ENCODE measurements at places on chromosomes 11 and 22.

DNA sequence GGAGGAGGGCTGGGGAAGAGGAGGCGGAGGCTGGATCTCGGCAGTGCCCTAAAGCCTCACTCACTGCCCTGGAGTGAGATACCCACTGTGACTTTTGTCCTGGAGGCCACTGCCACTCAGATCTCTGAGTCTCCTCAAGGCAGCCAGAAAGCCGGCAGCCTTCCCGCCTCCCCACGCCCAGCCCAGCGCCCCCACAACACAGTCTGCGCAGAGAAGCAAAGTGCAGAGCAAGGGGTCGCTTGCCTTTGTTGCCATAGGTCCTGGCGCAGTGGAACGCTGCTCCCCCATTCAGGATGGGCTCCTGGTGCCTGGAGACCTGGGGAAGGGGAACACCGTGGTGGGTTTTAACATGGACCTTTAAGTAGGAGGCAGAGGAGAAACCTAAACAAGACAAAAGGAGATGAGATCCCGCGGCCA, 17.6 kb downstream of the PATZ1 start:
- no peak for DNase-seq

DNA sequence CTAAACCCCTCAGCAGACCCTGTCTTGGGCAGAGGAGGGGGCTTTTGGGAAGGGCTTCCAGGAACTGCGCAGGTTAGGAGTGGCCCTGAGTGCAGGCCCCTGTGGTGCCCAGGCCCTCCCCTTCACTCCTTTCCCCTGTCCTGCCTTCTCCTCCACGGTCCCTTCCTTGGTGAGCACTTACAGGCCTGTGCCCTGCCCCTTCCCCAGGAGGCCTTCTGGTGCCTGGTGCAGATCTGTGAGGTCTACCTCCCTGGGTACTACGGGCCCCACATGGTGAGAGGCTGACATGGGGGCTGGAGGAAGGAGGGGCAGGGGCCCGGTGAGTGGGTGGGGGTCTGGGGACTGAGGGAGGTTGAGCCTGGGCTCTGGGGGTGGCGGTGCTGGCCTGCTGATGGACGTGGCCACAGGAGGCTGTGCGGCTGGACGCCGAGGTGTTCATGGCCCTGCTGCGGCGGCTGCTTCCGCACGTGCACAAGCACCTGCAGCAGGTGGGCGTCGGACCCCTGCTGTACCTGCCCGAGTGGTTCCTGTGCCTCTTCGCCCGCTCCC, 2.6 kb downstream of the TBC1D10C start:
- no peak for DNase-seq

GRCh38 chr22:34324763-34325162, 404.5 kb upstream of the LARGE1 start:
- DNase-seq, result no peak

DNA sequence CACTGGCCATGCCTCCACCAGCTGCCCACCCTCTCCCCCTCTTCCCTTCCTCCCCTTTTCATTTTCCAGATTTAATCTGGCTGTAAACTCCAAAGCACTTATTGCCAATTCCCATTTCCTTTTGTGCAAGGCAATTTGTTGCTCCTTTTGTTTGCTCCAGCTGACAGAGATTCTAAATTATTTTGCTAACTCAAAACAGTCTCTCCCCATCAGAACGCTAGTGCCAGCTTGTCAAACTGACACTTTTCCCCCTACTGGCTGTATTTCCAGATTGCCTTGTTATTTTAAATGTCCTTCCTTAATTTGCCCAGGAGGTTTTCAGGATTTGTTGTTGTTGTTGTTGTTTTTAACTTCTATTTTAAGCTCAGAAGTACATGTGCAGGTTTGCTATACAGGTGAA, 57.0 kb upstream of the PAK1 start:
- no peak for DNase-seq

- no peak for DNase-seq
Observed at GRCh38 chr11:68186061-68186460, 27.0 kb downstream of the KMT5B start.

DNA sequence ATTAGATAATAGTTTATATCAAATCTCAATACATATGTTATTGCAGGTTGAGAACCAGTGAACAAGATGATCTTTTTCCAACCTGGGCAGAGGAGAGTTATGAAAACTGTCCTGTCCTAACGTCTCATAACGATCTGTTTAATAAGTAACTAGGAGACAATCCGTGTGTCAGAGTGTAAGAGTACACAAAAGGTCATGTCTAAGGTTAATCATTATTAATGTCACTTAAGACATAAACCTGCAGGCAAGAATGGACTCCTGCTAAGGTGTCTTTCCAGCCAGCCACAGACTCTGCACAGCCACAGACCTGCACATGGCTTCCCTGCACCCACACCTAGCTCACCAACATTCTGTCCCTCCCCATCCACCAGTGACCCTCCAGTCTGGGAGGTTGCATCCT, 10.1 kb downstream of the SLC5A4 start:
- DNase-seq, result no peak

DNA sequence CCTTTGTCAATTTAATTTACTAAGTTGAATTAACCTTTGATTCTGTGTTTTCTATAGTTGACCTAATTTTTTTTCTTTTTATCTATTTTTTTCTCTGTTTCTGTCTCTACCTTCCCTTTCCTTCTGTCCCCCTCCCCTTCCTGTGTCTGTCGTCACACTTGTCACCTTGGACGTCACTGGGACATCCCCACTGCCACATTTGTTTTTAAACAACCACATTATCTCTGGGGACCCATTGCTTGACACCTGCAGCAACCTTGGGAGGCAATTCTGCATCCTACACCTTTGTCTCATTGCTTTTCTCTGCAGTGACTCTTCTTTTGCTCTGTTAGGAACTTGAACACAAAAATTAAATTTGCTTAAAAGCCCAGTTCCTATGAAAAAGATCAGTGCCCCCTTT, 51.8 kb upstream of the TTC12 start:
- DNase-seq, result no peak

- DNase-seq, result no peak
Observed at GRCh38 chr11:106828976-106829375, 189.3 kb downstream of the GUCY1A2 start.

DNA sequence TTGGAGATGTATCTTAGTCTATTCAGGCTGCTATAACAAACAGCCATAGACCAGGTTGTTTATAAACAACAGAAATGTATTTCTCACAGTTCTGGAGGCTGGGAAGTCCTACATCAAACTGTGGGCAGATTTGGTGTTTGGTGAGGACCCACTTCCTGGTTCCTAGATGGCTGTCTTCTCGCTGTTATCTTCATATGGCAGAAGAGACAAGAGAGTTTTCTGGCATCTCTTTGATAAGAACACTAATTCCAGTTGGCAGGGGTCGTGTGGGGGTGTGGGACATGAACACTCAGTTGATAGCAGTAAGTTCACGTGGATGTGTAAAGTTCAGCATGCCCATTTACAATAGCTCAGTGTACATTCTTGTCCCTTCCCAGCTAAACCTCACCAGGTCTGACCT, 41.3 kb upstream of the HMGXB4 start:
- no peak for DNase-seq

GRCh38 chr11:12117611-12118010, 7.2 kb downstream of the MICAL2 start:
- DNase-seq, result peak; percentile 61

GRCh38 chr11:4713241-4713640, 8.7 kb downstream of the MMP26 start:
- DNase-seq, result peak; percentile 7

DNA sequence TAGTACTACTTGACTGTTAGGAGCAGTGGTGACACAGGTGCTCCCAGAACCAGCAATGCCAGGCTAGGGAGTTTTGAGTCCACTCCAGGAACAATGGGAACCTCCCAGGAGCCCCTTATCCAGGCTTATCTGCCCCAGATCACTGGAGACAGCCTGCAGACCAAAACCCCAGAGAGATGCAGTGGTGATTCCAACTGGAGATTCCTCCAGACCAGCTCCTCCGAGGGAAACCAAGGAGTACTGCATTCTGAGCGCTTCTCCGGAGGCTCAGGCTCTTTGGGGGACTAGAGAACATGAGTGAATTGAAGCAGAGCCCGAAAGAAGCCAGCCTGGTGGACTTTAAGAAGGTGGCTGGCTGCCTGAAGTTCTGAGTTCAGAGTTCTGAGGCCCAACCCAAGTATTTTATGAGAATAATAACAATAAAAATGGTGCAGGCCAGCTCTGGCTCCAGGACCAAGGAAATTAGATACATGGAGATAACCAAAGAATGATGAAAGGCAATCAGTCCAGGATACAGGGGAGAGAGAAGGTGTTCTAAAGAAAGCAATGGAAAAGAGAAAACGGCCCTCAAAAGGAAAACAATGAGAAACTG, 1.3 kb upstream of the TMEM25 start:
- no peak for DNase-seq

GRCh38 chr11:103453126-103453525, 343.9 kb downstream of the DYNC2H1 start:
- no peak for DNase-seq

- no peak for DNase-seq
Observed at GRCh38 chr11:19199771-19200170, 2.0 kb downstream of the CSRP3 start.

- peak; percentile 21 for DNase-seq
Observed at GRCh38 chr11:118785362-118785761, 5.6 kb downstream of the DDX6 start.

GRCh38 chr11:123580557-123581275, 73.7 kb downstream of the SCN3B start:
- peak; percentile 80 for DNase-seq

- no peak for DNase-seq
Observed at GRCh38 chr22:41302811-41303210, 1.5 kb downstream of the ZC3H7B start.

DNA sequence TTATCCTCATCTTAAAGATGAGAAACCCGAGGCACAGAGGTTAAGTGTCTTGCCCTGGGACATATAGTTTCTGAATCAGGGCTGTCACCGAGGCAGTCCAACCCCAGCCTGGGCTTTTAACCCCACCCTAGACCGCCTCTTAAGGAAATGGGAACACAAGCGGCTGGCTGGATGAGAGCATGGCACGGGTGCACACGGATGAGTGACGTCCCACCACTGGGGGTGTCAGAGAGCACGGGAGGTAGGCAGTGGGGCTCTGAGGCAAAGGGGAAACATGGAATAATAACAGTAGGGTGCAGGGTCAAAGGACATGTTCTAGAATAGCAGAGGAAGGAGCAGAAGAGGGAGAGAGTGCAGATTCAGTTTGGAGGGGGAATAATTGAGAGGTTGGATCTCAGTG, 22.3 kb downstream of the PPFIBP2 start:
- no peak for DNase-seq

DNA sequence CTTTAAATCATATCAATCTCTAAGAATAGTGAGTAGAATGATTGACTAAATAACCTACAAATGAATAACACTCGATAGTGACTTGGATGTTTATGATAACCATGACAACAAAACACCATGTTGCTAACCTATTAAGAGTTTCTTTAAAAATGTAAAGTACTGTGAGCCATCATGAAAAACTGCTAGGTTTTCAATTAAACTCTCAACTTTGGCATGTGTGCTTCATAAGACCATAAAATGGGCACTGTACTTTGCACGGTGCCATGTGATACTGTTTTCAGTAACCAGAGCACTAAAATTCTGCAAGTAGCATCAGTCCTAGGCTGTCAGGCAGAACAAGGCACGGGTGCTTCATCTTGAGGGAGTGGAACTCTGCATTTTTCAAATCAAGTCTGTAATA, 96.2 kb upstream of the TRIM77 start:
- no peak for DNase-seq

- peak; percentile 68 for DNase-seq
Observed at GRCh38 chr11:2990617-2991451, 1.3 kb downstream of the NAP1L4 start.

DNA sequence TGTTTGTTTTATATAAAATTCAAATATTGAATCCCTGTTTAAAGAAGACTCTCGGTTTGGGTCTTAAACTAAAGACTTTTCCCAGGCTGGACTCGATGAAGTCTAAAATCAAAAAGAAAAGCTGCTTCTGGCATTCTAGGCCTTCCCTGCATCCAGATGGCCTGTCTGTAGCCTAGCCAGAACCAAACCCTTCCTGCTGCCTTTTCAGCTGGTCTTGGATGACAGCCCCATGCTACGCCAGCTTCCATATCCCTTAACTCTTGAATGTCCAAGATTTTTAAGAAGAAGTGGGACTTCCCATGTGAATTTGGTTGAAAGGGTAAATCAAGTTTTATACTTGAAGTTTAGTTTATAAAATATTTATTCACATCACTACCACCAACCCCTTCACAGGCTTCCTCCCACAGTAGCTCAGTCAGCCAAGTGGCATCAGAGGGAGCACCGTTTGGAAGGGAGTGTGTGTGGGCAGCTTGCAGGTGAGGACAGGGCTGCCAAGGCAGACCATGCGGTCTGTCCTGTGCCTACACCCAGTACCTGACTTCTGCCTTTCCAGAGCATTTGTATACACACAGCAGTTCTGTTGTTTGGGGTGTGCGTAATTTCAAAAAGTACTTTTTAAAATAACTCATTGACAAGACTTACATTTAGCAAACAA, 18.2 kb upstream of the PSMA1 start:
- DNase-seq, result no peak

DNA sequence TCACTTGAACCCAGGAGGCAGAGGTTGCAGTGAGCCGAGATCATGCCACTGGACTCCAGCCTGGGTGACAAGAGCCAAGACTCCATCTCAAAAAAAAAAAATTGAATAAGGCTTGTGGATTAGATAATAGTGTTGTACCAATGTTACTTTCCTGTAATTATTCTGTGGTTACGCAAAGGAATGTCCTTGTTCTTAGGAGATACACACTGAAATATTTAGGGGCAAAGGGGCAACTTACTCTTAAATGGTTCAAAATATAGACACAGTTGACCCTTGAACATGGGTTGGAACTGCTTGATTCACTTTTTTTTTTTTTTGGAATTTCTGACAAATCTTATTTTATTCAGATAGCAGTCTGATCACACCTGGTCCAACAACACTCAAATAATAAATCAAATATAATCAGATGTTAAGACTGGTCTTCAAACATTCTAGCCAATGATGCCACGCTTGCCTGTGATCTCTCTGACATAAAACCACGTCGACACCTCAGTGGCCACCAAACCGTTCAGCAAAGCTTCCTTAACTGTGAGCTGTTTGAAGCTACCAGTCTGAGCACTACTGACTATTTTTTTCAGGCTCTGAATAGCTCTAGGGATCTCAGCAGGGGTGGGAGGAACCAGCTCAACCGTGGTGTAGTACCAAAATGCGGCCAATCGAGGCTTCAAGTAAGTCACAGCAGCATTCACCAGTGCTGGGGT, 710 bp downstream of the ATP5MGL start:
- DNase-seq, result no peak

DNA sequence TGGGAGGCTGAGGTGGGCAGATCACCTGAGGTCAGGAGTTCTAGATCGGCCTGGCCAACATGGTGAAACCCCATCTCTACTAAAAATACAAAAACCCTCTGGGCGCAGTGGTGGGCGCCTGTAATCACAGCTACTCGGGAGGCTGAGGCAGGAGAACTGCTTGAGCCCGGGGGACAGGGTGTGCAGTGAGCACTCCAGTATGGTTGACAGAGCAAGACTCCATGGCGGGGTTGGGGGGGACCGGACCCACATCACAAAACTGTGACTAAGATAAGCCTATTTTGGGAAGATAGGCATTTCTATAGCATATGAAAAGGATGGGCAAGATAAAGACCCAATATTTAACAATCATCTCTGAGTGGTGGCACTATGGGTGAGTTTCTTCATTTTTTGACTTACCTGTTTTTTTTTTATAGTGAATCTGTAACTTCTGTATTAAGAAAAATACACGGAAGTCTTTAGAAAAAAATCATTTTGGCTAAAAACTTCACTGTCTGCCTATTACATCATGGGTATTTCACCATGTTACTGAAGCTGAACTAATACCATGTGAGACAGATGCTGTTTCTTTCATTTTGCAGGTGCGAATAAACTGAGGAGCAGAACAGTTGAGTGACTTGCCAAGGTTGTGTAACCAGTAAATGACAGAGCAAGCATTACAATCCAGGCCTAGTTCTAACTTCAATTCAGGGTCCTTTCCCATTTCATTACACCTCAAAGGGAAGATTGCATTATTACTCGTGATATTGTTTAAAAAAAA, 2.5 kb downstream of the CELF1 start:
- DNase-seq, result peak; percentile 30
